ENCODE measurements at places on chromosomes 4 and X.

DNA sequence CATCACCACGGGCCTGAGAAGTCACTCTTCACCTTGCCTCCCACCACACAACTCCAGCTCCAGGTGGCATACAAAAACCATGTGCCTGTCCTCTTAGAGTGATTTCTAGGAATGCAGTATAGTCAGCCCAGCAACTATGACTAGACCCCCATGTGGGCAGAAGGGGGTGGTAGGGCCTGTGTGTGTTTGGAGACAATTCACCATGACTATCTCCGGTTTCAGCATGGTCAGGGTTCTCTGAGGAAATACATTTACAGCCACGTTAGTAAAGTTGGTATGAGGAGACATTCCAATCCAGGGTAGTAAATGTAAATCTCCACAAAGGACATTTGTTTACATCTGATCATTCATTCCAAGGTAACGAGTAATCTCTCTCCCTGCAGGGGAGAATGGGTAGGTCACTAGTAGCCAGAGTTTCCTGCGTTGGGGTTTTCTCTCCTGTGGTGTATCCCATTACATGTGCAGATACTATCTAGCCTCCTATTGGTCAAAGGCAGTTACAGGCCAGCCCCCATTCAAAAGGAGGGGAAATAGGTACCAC is 4.2 kb upstream of the MTMR1 start:
- no peak for DNase-seq

GRCh38 chr4:120616-121015 is 3.7 kb upstream of the ZNF718 start:
- no peak for DNase-seq

DNA sequence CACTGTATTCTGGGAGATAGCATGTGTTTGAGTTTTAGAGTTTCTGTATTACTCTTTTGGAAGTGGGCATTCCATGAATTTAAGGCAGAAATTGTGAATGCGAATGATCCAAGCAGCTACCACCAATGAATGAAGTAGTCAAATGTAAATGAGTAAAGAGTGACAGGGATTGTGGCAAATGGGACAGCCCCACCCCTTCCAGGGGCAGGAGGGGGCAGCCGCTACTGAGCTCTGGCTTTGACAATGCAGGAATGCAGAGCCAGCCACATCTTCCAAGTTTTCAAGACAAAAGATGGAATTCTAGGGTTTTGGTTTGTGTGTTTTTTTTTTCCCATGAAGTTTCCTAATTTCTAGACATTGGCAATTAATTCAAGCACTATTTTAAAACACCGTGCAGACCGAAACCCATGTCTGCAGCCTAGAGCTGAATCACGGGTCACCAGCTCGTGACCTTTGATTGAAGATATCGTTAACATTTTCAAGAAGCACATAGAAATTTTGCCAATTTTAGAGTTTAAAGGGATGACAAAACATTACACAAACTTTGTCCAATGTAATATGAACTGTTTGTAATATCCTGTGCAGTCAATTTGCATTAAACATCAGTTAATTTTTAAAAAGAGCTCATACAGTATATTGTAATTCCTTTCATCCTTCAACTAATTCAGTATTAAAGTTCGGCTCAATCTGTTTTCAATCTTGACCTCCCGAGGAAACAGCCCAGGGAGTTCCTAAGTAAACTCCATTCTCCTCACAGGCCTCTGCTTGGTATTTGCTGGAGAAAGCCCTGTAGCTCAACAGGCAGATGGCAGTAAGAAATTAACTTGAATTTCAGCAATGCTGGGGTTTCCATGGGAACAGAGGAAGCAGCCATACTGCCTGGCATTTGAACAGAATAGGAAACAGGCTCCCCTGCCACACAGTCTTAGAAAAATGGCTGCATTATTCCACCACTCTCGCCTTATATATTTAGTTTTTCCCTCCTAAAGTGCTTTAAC is 83.4 kb downstream of the UCHL1 start:
- DNase-seq: no peak

- DNase-seq: no peak
Measured at GRCh38 chrX:49111791-49112190, 11.7 kb downstream of the GPKOW start.

- DNase-seq: no peak
Measured at GRCh38 chrX:46039526-46039925, 505.7 kb downstream of the ZNF674 start.

DNA sequence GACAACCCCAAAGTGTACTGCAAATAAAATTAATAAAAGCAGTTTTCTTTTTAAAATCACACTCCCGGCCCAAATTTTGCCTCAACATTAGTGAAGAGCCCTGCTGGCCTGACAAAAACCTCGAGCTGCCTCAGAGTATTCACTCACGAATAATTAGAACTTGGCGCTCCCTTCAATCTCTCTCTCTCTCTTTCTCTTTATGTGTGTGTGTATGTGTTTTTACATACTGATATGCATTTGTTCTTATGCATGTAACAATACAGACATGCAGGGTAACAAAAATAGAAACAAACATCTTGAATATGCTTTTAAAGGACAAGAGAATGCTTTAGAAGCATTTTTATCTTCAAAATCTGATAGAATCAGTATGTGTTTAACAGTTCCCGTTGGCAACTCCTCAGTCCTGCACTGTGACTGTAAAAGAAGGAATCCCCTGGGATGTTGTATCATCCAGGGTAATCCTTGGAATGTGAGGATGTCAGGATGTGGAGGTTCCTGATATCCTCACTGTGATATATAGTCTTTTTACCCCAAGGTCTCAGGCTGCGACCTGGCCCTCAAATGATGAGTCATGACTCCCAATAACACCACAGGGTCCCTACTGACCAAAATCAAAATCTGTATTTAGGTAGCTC is 53.0 kb downstream of the PTCHD1 start:
- DNase-seq: no peak

- DNase-seq: no peak
Measured at GRCh38 chr4:177587989-177588388, 145.8 kb upstream of the AGA start.

DNA sequence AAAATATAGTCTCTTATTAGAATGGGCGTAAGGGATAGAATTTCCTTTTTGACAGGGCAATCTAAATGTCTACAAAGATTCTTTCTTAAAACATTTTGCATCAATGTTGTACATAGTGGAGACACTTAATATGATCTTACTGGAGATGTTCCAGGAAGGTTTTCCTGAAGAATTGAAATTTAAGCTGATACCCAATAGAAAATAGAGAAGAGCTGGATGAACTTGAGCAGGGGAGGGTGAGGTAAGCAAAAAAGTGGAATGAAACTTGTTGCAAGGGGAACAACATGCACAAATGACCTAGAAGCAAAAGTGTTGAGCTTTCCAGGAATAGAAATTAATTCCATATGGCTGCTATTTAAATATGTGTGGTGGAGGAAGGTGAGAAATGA is 19.7 kb downstream of the SLAIN2 start:
- no peak for DNase-seq

GRCh38 chrX:109939498-109939897 is 63.4 kb upstream of the TMEM164 start:
- no peak for DNase-seq

DNA sequence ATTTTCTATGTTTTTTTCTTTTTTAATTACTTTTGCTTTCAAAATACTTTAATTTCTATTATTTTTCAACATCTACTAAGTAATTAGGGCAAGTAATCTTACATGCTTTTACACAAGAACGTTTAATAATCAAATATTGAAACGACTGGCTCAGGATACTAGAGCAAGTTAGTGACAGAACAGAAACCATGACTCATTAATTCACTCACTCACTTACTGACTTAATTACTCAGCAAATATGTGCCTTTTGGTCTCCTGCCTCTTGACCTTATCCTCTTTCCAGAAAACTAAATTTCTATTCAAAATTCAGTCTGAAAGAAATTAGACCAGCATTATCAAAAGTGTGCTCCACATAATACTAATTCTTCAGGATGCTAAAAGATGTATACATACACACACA is 314.9 kb upstream of the TEX13C start:
- DNase-seq: no peak

DNA sequence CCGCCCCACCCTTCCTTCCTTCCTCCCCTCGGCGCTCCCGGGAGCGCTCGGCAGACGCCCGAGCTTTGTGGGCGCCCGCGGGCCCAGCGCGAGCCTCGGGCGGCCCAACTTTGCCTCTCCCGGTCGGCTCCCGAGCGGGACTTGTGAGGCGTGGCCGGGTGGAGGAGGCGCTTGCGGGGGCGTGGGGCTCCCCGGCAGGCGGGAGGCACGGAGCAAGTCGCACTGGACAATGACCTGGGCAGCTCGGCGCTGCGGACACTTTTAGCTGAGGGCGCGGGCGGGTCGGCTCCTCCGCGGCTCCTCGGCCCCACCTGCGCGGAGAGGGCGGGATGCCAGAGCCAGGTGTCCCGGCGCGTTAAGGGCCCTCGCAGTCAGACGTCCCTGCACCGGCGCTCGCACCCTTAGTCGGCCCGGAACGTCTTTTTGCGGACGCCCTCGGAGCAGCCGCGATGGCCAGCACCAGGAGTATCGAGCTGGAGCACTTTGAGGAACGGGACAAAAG is 385 bp downstream of the DCLK2 start:
- no peak for DNase-seq

GRCh38 chr4:95027905-95028618 is 270.3 kb downstream of the BMPR1B start:
- DNase-seq: no peak

GRCh38 chr4:100891808-100892207 is 374.0 kb upstream of the EMCN start:
- no peak for DNase-seq

GRCh38 chr4:92992758-92993157 is 689.0 kb downstream of the GRID2 start:
- DNase-seq: no peak

DNA sequence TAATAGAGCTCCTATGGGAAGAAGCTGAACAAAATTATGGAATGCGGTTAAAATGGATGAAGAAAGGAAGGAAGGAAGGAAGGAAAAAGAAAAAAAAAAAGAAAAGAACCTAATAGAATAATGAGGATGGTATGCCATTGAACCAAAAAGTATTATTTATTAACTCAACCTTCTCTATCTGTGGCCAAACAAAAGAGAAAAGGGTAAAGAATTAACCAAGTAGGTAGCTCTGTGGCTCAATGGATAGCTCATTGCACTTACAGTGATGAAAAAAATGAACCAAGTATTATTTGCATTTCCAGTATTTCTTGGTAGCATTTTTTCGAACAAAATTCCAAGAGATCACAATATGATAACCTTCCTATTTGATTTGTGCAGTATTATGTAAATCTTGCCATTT is 56.9 kb upstream of the SLC39A8 start:
- DNase-seq: no peak

- DNase-seq: no peak
Measured at GRCh38 chr4:23947826-23948225, 58.0 kb upstream of the PPARGC1A start.

DNA sequence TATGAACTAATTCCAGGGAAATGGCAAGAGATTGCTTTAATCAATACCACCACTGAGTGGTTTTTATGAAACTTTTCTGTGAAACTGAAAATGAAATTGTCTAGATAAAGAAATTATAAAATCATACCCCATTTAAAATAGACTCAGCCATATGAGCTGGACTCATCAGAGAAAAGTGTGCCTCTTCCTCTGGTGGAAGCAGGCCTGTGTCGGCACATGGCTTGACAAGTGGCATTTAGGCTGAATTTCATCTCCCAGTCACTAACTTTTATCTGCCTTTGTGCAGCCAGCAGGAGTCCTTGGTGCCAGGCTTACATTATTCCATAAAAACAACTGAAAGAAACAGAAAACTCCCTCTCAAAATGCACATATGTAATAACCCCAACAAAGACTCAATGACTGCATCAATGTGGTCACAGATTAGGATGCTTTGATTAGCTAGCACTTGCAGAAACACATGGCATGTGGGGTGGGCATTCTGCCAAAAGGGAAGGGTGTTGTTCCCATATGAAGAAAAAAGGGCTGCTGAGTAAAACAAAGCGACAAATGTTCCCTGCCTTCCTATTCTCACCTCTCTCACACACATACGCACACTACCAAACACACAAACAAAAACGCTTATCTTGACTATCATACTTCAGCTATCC is 232.3 kb downstream of the PABPC4L start:
- DNase-seq: no peak

DNA sequence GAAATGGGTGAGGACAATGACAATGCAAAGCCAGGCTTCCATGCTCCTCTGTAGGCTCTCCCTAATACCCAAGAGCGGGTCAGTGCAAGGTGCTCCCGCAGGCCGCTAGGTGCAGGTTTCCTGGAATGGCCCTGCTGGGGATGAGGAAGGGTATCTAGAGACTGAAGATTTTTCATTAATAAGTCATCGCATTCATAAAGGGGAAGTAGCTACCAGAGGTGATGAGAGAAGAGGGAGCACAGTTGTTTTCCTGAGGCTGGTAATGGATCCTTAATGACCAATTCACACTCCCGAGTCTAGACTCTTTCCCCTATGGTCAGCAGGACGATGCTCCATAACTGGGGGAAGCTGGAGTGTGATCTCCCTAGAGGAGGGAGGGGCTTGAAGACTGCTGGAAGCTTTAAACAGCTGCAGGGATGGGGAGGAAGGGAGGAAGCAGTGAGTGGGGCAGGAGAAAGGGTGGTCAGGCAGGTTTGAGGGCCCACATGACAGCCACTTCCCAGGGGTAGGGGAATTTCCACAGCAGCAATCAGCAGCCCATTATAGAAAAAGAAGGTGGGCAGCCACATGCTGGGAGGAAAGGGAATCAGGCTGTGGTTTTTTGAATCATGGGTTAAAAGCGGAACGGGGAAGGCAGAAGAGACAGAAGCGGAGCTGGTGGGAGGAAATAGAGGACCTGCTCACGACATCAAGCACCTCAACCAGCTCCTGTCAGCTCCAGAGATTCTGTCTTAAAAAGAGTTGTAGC is 10.2 kb upstream of the ATP6AP2 start:
- no peak for DNase-seq

DNA sequence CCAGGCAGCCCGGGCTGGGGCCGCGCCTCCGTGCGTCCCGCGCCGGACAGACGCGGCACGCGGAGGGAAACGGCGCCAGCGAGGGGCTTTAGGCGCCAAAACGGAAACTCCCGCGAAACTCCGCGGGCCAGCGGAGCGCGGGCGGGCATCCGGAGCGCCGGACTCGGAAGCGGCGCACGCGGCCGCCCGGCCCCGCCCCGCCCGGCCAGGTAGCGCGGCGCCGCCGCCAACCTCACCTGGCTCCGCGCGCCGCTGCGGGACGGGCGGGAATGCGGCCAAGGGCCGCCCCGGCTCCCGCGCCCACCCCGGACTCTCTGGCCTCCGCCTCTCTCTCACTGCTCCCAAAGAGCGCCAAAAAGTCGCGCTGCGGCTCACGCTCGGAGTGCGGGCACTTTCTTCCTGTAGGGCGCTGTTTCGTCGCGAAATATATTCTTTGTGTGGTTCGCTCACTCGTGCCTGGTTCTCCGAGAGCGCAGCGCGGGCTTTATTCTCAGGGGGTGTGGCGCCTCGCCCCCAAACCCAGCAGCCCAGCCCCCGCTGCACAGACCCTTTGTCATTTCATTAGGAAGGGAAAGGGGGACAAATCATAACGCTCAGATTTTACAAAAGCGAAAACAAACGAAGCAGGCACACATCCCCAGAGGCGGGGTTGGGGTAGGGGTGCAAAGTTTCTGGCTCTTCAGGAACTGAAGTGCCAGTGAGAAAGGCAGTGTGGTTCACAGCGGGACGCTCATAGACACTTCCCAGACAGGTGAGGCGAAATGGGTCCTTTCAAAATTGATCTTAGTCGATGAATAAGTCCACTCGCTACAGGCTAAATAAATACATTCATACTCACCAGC is 961 bp upstream of the MBNL3 start:
- DNase-seq: peak; percentile 34

GRCh38 chr4:26307037-26307800 is 13.6 kb upstream of the RBPJ start:
- DNase-seq: no peak

Measured in T-helper 2 cell (primary cell).